Ecto neural progenitor cell (in vitro differentiated cells): ENCODE measurements at places on chromosomes 16 and 17.
A peak's percentile ranks its signal among the peaks of the same experiment; 100 is the strongest.

DNA sequence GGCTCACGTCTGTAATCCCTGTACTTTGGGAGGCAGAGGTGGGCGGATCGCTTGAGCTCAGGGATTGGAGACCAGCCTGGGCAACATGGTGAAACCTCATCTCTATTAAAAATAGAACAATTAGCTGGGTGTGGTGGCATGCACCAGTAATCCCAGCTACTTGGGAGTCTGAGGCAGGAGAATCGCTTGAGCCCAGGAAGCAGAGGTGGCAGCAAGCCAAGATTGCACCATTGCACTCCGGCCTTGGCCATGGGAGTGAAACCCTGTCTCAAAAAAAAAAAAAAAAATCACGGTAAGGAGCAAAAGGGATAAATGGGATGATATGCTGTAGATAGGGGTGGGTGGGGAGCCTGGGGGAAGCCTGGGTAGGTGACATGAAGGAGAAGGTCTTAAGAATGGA is 20.4 kb upstream of the TMEM98 start:
- no peak for DNase-seq

GRCh38 chr16:87407511-87408112 is 15.5 kb downstream of the MAP1LC3B start:
- DNase-seq, result no peak

- DNase-seq, result peak; percentile 81
Measured at GRCh38 chr16:31215287-31216162, 1.4 kb downstream of the PYDC1 start.

GRCh38 chr16:8620535-8620934 is 963 bp upstream of the METTL22 start:
- DNase-seq, result no peak

- no peak for DNase-seq
Measured at GRCh38 chr17:57135026-57135788, 50.2 kb downstream of the AKAP1 start.

- no peak for DNase-seq
Measured at GRCh38 chr16:74117798-74118197, 178.8 kb upstream of the PSMD7 start.

GRCh38 chr16:66425651-66426050 is 1.4 kb upstream of the BEAN1 start:
- DNase-seq, result no peak

DNA sequence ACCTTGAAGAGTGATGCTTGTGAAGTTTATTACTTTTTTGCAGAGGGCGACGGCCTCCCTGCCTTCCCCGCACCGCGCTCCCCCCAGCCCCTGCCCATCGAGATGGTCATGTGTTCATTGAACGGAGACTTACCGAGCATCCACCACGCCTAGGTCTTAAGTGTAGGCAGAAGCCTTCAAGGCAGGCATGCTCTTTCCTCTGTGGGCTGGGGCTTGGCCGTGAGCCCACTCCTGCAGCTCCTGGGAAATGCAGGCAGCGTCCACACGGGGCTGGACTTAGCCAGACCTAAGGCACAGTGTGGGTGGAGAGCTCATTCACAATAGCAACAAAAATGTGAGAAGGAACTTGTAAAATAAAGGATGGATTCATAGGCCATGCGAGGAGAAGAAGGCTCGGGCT is 19.2 kb downstream of the RNF213 start:
- DNase-seq, result no peak

GRCh38 chr16:13866073-13866472 is 53.9 kb upstream of the ERCC4 start:
- DNase-seq, result peak; percentile 69

DNA sequence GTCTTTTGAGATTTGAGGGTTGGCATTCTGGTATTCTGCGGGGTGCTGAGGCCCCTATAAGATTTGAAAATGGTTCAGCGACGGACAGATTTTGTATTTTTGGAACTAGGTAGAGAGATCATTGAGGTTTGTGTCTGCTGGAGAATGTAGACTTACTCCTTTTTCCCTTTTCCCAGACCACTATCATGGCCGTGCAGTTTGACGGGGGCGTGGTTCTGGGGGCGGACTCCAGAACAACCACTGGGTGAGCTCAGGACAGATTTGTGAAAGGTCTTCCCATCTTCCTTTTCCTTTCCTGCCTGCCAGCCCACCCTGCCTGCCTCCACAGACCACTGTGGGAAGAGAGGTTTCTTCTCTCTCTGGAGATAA is 572 bp downstream of the PSMB6 start:
- peak; percentile 69 for DNase-seq

DNA sequence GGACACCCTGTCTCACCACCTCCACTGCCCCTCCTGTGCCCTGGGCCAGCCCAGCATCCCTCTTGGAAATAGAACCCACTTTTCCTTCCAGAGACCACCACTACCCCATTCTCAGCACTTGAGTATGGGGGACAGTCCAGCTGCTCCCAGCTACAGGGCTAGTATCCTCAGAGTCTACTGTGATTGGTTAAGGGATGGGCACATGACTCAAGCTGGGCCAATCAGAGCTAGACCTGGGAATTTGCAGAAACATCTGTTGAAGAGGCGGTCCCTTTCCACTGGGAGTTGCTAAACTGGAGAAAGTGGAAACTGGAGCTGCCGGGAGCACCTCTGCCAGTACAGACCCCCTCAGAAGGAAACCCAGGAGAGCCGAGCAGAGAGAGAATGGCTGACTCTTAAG is 156.6 kb downstream of the GSG1L start:
- no peak for DNase-seq

- DNase-seq, result no peak
Measured at GRCh38 chr16:81327011-81327410, 12.2 kb downstream of the GAN start.

GRCh38 chr16:78549366-78549765 is 449.9 kb downstream of the WWOX start:
- no peak for DNase-seq

GRCh38 chr17:80792373-80792781 is 199.3 kb upstream of the CHMP6 start:
- DNase-seq, result no peak

DNA sequence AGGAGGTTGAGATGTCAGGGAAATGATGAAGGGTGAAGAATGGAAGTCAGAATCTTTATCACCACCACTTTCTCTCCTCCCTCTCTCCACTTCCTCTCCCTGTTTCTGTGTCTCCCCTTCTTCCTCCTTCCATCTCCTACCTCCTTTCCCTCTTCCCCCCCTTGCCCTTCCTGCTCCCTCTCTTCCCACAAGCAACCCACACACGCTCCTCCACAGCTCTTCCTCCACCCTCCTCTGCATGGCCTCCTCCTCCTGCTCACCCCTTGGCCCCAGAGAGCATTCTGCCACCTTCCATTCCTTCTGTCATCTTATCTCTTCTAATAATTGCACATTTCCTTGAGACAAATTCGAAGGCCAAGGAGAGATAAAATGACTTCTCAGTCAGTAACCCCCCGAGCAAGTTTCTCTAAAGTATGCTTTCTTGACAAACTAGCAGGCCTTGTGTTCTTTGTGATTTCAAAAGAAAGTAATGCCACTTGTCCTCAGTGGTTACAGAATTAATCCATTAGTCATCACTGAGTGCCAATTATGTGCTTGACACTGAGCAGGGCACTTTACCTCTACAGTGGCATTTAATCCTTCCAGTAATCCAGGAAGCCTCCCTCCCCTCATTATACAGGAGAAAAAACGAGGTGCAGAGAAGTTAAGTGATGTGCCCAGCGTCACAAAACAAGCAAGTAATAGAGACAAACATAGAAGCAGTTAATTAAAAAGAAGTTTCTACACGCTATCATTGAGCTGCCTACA is 72.3 kb upstream of the CCL1 start:
- no peak for DNase-seq

- DNase-seq, result no peak
Measured at GRCh38 chr17:41773731-41774193, 12.7 kb downstream of the JUP start.

GRCh38 chr16:27543801-27544200 is 5.9 kb downstream of the GTF3C1 start:
- DNase-seq, result no peak

GRCh38 chr16:51287121-51287755 is 136.2 kb upstream of the SALL1 start:
- DNase-seq, result no peak

GRCh38 chr16:49085686-49086085 is 196.0 kb downstream of the CBLN1 start:
- no peak for DNase-seq

- no peak for DNase-seq
Measured at GRCh38 chr17:21161498-21162393, 35.0 kb downstream of the DHRS7B start.

GRCh38 chr17:63405741-63406261 is 40.3 kb downstream of the CYB561 start:
- DNase-seq, result no peak

- DNase-seq, result no peak
Measured at GRCh38 chr17:82365606-82366295, 5.8 kb upstream of the UTS2R start.

DNA sequence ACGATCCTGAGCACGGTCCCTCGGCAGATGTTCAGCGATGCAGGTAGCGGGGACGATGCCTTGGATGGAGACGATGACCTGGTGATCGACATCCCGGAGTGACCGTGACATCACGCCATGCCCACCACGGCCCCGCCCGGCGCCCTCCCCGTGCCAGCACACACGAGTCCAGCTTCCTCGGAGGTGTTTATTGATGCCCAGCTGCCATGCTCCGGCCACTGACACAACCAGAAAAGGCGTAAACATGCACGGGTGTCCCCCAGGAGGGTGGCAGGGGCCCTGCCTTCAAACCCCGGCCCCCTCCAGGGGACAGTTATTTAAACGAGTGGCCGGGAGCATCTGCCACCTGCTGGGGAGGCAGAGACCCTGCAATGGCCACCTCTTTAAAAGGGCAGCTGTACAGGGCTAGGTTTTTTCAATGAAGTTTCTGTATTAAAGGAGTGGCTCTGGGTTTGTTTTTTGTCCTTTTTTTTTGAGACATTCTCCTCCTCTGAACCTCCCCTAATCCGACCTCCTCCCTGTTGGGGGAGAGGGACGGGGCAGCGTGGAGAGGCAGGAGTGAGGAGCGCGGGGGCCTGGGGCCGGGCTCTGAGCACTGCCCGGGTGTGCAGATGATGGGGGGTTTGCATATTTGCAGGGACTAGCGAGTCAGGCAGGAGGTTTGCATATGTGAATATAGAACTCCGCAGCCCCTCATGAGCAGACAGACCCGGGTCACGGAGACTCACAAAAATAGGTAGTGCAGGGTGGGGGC is 5.3 kb downstream of the DOC2A start:
- DNase-seq, result no peak

DNA sequence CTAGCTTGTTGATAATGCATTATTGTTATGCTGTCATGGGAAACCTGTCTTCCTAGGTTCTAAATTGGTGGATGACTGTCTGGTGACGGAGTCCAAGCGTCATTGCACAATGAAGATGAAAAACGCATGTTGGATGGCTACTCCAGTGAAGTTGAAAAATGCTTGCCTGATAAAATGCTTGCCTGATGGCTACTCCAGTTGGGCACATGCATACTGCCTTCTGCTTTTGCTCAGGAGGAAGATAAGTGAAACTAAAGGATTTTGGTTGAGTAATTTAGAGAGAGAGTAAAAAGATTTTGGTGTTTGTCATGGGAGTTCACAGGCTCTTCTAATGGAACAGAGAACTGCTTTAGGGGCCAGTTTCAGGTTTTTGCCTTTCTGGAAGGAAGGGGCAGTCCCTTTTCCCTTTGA is 118.6 kb downstream of the PRKCA start:
- DNase-seq, result no peak

DNA sequence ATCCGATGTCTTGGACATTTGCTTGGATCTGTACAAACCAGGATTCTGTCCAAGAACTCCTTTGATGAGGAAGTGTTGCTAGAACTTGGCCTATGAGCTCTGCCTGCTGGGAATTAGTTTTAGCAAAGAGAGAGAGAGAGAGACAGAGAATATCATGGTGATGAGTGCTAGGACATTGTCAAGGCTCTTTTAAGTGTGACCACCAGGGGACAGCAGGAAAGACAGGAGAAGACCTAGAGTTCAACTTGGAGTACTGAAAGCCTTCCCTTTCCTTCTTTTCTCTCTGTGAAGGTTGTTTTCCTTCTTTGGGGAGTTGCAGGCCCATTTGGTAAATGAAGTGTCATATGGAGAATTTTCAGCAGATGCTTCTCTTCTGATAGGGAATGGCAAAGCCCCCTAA is 389.2 kb upstream of the HSBP1 start:
- DNase-seq, result no peak

DNA sequence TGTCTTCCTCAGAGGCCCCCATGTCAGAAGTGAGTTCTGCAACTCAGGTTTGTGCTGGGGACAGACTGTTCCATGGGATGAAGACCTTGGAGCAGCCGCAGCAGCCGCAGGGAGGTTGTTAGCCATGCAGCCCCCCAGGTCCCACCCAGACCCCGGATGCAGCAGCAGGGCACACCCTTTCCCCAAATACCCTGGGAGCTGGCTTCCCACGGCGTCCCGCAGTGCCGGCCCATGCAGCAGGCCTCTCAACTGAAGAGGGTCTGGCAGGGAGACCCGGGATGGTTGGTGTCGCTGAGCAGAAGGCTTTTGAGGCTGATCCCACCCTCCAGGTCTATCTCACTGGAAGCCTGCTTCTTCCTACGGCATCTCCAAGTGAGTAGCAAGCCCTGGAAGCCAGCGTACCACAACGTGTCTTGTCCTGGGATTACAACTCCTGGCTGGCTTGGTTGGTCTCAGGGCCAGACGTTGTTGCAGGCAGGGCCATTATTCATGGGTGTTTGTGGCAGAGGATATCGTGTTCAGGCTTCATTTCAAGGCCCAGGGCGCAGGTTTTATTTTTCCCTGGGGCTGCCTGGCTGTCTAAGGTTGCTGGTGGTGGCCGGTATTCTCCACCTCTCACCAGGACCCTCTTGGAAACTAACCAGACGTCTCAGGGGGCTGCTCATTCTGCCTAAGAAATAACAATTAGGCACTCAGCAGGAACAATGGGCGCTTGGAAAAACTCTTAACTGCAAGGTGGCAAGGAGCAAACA is 223.2 kb downstream of the C16orf95 start:
- no peak for DNase-seq

DNA sequence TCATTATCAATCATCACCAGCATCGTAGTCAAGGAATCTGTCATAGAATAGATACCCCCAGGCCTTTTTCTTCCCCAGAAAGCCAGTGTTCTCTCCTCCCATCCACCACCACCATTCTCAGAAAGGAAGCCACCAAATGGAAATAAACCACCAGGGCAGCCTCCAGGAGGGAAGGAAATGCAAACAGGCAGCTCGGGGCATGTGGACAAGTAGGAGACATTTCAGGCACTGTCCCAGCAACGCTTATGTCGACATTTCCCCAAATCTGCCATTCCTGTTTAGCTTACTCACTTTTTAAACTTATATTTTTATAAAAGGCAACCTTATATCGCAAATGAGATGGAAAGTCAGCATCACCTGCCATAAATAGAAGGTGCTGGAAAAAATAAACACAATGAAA is 15.8 kb downstream of the EMP2 start:
- DNase-seq, result no peak

- DNase-seq, result no peak
Measured at GRCh38 chr17:49349541-49349940, 12.5 kb downstream of the ZNF652 start.
